ENCODE measurements at places on chromosomes 6 and 20.
A peak's percentile ranks its signal among the peaks of the same experiment; 100 is the strongest.

GRCh38 chr6:158743033-158743651, 76.0 kb downstream of the EZR start:
- no peak for DNase-seq

GRCh38 chr6:2353412-2354137, 108.2 kb upstream of the GMDS start:
- peak; percentile 44 for DNase-seq

- DNase-seq, result no peak
Observed at GRCh38 chr6:136526937-136527336, 23.3 kb downstream of the MAP7 start.

DNA sequence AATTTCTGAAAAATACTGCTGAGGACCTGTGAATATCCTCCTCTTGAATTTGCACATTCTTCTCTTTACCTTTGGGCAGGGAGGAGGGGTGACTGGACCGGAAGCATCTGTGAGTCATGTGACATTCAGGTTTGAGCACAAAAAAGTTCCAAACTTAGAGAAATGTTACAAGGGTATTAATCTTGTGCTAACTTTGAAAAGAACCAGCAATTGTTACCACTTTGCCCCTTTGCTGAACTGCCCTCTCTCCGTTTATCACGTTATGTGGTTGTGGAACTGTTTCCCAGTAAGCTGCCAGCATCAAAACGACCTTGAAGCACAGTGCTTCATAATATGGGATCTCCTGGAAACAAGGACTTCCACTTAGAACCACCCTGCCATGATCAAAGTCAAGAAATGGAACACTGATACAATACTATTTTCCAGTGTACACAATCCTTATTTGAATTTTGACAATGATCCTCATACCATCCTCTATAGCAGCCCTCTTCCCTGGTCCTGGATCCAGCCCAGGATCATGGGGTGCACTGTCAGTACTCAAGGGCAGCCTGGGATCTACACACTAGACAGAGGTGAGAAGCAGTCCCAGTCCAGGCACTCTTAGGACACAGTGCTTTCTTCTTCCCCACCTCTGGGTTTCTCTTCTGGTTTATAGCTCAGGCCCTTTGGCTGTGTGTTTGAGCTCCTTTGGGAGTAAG, 2.3 kb upstream of the TUBB1 start:
- DNase-seq, result no peak

- no peak for DNase-seq
Observed at GRCh38 chr6:110013386-110013785, 35.3 kb downstream of the GPR6 start.

DNA sequence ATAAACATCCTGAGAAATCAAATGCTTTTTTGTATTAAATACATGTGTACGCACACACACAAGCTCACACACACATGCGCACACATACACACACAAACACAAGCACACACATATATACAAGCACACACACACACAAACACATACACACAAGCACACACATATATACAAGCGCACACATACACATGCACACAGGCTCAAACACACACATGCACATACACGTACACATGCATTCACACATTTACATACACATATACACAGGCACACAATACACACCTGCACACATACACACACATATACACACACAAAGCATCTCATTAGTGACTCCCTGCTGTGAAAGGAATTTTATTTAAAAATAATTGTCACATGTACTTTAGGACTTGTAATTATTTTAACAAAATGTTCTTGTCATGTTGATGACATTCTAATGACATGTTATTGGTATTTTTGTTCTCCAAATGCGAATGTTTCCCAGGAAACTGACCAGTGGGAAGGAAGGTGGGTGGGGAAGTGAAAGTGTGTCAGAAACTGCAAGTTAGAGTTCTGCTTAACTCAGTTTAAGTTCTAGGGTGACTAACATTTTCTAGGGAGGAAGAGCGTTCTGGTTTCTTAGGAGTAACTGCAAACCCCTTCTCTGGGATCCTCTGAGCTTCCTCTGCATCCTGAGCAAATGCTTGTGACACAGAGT, 113.9 kb upstream of the ZNF217 start:
- DNase-seq, result peak; percentile 17

GRCh38 chr6:73984571-73985210, 288.7 kb downstream of the CD109 start:
- no peak for DNase-seq

DNA sequence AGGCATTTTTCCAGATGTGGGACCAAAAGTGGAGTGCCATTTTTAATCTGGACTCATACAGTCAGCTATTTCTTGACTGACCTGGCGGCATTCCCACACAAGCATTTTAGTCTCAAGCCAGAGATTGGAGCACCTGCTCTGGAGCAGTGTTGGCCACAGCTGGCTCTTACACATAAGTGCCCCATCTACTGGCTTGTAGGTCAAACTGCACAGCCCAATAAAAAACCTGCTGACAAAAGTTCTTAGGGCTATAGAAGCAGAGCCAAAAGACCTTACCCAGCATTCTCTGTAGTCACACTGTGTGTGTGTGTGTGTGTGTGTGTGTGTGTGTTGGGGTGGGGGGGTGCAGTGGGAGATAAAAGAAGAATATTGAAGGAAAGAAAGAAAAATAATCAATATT, 38.6 kb upstream of the SENP6 start:
- no peak for DNase-seq
